ENCODE measurements at places on chromosomes 1 and 21.

DNA sequence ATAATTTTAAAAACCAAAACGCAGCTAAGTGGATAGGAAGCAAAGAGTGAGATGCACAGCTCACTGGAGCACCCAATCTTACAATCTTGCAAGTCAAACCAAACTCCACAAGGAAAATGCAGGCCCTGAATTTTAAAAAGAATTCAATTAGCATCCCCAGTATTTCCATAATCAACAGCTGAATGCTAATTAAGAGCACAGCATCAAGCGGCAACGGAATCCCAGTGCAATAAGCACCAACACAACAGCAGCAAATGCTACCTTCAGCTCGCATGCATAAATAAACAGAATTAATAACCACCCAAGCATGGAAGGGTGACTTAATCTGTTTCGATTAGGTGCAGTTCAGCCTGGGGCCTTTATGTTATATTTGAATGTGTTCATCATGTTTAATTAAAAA is 142.9 kb downstream of the SLC45A1 start:
- no peak for DNase-seq

DNA sequence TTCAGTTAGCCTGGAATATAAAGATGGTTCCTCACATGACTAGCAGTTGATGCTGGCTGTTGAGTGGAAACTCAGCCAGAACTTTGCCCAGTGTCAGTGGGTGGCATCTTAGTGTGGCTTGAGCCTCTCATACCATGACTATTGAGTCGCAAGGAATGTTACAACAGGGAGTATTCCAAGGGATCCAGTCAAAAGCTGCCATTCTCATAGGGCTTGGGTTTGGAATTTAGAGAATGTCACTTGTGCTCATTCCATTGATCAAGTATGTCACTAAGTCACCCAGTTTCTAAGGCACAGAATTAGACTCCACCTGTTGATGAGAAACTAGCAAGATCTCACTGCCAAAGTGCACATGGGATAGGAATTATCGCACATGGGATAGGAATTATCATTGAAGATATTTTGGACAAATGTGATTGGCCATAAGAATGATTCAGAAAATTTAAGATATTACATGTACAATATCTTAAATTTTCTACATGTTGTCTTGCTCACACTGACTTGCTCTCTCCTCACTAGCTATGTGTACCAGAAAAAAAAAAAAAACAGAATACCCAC is 1290.7 kb upstream of the ADGRL2 start:
- no peak for DNase-seq

DNA sequence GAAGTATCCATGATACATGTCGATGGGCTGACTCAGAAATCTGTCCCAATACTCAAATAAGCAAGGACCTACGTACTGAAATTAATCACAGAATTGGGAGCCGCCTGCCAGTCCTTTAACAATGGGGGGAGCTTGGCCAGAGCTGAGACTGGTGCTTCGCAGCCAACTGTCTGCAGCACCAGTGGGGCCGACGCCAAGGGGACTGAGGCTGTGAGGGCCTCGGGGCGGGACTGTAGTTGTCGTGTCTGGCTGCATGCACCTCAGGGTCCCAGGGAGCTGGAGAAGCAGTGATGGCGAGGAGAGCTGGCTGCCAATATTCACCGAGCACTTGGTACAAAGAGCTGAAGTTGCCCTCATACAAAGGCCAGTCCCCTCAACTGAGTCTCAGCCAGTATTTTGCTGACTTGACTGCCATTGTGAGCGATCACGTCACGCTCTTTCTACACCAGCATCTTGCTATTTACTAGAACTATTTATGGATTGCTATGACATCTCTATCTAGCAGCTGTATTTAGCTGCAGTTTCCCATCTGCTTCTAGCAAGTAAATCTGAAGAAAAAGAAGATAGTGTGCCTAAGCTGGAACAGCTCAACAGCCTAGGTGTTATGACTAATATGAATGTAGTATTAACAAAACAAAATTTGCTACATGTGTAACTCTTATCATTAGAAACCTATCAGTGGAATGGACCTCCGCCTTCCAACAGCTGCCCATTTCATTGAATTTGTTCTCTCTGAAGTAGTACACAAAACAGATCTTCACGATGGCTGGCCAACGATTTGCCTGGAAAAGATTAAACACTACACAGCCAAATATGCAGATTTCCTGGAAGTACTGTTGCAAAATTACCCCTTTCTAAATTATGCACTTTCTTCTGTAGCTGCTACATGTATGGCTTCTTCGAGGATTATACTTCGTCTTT is 29.1 kb downstream of the EVI5 start:
- DNase-seq, result no peak

DNA sequence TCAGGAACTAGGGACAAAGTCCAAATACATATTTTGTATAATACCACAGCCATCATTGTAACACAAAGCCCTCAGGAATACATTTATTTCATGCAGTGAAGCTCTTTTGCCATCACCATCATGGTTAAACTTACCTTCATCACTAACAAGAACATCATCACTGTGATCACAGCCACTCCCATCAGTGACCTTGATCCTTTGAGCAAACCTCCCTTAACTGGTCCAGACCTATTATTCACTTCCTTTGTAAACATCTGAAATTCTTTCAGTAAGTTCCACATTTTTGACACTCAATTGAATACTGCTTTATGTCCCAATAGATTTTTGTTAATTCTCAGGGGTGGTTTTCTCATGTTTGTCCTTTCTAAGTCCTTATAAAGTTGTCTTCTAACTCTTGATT is 16.2 kb upstream of the KPRP start:
- DNase-seq, result no peak

- no peak for DNase-seq
Observed at GRCh38 chr21:44258056-44258725, 3.5 kb downstream of the DNMT3L start.

- no peak for DNase-seq
Observed at GRCh38 chr1:8680664-8681650, 136.5 kb downstream of the RERE start.

DNA sequence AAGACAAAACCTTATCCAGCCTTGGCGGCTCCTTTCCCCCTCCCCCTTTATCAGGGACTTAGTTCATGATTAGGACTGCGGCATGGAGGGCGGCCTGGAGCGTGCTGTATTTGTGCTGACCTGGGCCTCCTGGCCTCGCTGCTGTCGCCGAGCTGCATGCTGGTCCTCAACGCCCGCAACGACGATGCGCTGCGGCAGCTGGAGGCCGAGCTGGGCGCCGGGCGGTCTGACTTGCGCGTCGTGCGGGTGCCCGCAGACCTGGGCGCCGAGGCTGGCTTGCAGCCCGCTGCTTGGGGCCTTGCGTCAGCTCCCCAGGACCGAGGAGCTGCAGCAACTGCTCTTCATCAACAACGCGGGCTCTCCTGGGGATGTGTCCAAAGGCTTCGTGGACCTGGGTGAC is 70.9 kb downstream of the TM2D1 start:
- DNase-seq, result no peak

- DNase-seq, result no peak
Observed at GRCh38 chr1:168845140-168845539, 116.1 kb upstream of the DPT start.

DNA sequence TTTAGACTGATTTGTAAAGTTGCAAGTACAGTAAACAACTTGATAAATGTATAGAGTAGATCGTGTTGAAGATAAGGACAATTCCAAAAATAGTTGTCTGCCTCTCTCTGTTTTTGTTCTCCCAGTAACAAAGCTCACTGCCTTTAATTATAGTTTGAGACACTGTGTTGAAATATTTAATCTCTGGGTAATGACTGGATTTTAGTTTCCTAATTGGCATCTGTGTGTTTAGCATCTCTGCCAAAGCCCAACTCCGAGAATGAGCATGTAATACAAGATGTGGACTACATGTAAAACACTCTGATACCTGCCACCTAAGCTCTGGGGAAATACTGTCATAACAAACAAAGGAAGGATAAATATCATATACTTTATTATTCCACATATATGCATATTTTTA is 27.7 kb upstream of the SDE2 start:
- DNase-seq, result no peak
